ENCODE measurements at places on chromosomes 11 and 22. TPM values are rescaled to one million over a fixed set of nuclear protein-coding genes. Genes with fewer than 3 reads are reported as not detected.

OR52A1 gene
- total RNA-seq, result not detected

PANX2 gene
- total RNA-seq, result not detected

ACRV1 gene
- total RNA-seq, result not detected

ACCS gene
- total RNA-seq, result 10.0 TPM

CDC45 gene
- total RNA-seq, result 9.5 TPM

TMEM191C gene
- 0.32 TPM for total RNA-seq

NCF4 gene
- not detected for total RNA-seq

ART1 gene
- total RNA-seq, result not detected

OR52E5 gene
- not detected for total RNA-seq

RFPL3 gene
- not detected for total RNA-seq

CCDC81 gene
- total RNA-seq, result under 0.01 TPM

FGF19 gene
- not detected for total RNA-seq

- peak; percentile 63 for DNase-seq
Measured at GRCh38 chr22:44668190-44668885, 33.7 kb upstream of the PRR5 start.

GRCh38 chr11:75249704-75250103 lies 9.1 kb downstream of the TPBGL start:
- no peak for DNase-seq

GRCh38 chr11:35609656-35610055 lies 8.6 kb upstream of the FJX1 start:
- no peak for DNase-seq

GRCh38 chr11:72970557-72971118 lies 156.4 kb downstream of the ATG16L2 start:
- DNase-seq, result no peak

- DNase-seq, result no peak
Measured at GRCh38 chr11:83982825-83983224, 696.7 kb upstream of the CCDC90B start.

- no peak for DNase-seq
Measured at GRCh38 chr11:27244900-27245299, 118.1 kb downstream of the CCDC34 start.

GRCh38 chr11:85854212-85854556 lies 999 bp upstream of the CCDC83 start:
- DNase-seq, result no peak

DNA sequence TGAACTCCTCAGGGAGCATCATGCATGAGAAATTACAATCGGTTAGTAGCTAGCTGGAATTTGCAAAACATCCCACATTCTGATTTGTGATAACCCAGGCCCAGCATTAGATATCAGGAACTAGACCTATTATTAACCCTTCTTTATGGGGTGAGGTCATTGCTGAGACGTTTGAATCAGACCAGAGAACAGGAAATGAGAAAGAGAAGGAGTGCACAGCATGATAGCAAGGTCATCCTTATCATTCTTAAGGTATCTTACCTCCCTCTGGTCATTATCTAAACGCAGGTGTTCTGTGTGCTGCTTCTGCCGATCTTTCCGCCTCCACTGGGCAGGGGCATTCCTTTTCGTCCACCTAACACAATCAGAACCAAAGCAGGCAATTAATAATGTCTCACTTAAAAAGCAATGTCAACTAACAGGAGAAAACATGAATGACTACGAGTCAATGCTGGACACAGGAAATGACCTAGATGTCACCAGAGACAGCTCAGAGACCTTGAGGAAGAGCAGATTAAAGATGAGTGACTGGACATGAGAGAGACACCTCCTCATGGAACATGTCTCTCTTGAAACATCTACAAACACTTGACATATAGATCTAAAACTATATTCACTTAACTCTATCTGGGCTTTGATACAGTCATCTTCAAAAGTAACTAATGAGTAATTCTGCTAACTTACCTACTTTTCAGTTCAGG lies 78.3 kb upstream of the SCUBE2 start:
- DNase-seq, result peak; percentile 15

DNA sequence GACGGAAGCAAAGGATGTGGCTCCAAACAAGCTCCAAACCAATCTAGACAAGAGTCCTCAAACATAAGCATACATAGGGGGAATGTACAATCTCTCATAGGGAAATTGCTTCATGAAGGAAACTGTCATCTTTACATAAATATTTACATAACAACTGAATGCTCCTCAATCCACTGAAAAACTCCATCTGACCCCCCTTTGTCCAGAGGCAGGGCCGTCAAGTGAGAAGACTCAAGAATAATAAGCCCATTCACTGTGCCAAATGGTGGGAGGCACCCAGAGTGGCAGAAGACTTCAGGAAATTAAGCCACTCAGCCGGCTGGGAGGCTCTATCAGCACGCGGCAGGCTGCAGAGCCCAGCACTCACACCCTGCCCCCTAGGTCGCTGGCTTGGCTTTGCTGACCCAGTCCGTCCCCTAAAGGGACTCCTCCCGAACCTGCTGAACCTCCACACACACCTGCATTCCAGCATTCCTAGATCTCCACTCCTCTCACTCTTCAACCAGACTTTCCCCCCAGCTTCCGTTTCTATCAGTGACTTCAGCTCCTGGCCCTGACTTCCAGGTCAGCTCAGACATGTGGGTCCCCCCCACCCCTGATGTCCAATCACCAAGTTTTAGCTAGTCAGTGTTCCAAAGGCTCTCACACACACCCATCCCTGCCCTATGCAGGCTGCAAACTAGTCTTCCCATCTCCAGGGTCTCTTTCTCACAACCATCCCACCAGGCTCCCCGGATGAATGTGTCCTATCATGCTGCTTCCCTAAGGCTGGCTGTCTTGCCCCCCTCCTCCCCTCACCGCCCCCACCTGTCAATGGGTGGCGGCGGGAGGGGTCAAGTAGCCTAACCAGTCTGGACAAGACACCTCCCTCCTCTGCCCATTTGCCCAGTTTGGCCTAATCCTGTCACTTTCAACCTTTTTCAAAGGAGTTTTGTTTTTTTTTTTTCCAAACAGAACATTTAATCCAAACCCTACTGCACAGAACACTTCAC lies 11.3 kb downstream of the VPS37C start:
- DNase-seq, result no peak

DNA sequence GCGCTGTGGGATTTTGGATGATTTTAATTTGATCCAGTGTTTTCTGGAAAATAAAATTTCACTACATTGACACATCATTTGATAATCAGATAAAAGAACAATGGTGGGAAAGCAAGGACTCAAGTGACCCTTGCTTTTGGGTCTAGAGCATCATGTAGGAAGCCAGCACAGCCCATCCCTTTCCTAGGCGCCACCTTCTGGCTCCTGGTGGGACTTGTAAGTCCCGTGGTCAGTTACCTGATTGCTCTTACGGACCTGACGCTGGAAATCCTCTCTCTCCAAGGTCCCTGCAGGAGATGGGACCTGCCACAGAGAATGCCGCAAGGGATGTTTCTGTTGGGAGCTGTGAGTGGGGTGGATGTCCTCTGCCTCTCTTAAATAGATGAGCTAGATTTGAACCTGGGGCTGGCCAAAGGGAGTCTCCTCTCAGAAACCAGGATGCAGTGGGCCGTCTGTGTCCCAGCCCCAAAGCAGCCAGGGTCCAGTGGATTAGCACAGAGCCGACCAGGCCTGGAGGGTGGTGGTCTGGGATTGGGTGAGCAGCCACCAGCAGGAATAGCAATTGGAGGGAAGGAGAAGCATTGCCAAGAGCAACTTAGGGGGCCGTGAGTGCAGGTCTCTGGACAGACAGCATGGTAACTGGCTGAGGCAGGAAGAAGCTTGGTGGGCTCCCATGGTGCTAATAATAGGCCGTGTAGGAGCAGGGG lies 21.7 kb downstream of the TIMP3 start:
- no peak for DNase-seq

DNA sequence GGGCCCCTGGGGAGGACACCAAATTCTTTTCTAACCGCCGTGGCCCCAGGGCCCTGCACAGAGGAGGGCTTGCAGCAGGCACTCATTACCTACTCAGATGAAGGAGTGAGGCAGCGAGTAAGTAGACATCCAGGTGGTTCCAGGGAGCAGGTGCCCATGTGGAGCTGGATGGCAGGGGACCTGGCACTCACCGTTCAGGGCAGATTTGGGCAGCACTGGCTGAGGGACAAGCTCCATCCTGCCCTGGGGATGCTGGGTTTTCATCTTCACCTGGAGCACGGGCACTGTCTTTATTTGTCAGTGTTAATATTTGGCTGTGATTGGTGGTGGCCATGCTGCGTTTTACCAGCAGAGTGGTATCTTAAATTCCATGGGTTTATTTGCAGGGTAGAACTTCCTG lies 1182.7 kb downstream of the BRD1 start:
- DNase-seq, result no peak

DNA sequence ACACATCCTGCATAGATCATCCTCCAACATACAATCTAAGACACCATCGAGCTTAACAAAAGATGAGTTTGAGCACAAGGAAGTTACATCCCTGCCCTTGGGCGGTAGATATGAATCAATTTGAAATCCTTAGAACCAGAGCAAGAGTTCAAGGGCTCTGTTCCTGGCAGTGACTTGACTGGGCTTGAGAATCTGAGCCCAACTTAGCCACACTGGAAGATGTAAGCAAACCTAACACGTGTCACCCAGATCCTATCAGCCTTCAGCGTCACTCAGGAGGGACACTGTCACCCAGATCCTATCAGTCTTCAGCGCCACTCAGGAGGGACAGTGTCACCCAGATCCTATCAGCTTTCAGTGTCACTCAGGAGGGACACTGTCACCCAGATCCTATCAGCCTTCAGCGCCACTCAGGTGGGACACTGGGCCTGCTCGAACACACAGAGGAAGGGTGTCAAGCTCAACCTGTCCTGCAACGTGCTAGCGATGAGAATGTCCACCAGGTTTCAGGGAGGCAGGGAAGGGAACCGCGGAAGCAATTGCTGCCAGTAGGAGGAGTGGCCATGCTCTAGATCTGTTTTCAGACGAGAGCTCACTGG lies 32.8 kb upstream of the CTSD start:
- no peak for DNase-seq

DNA sequence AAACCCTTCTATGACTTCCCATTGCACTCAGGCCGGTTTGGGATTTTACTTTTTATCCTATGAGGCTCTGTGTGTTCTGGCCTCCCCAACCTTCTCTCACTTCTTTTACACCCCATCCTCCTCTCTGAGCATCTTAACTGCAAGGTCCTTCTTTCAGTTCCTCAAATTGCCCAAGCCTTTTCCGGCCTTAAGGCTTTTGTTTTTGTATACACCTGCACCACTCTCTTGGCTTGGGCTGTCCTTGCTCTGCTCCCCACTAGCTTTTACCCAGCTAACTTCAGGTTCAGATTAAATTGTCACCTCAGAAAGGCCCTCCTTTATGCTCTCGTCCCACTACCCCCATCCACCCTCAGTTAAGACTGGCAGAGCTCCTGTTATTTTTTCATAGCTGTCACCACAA lies 55.5 kb downstream of the FAM83F start:
- no peak for DNase-seq

GRCh38 chr22:48740086-48740730 lies 1087.5 kb downstream of the BRD1 start:
- DNase-seq, result no peak

DNA sequence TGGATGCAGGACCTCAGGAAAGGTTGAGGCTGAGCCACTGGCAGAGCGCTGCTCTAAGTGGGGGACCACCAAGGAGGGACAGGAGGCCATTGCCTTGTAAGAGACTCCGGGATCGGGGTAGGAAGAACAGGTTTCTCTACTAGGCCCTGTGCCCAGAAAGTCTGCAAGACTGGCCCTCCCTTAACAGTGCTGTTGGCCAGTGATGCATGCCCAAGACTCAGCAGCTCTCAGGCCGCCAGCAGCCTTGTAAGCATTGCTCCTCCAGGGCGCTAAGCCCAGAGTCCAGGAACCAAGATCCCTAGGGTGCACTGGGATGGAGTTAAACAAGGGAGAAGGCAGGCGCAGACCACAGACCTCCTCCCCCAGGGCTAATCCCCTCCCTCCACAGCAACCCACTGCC lies 39.3 kb upstream of the PANX1 start:
- DNase-seq, result no peak

DNA sequence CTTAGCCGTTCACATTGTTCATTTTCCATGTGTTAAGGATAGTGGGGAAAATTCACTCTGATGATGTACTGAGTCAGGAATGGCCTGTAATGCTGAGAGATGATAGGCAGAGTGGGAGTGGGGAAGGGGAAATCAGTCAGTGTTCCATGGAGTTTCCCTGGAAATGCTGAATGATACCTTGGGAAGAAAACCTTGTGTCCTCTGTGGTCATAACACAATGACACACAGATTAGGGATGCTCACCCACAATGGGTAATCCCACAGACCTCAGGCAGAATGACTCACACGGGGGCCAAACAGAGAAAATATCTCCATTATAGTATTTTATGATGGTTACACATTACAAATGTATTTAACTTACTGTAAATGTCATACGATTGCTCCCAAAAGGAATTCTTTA lies 118.0 kb downstream of the SNX19 start:
- DNase-seq, result peak; percentile 97

- no peak for DNase-seq
Measured at GRCh38 chr11:76734456-76735420, 48.4 kb upstream of the TSKU start.

DNA sequence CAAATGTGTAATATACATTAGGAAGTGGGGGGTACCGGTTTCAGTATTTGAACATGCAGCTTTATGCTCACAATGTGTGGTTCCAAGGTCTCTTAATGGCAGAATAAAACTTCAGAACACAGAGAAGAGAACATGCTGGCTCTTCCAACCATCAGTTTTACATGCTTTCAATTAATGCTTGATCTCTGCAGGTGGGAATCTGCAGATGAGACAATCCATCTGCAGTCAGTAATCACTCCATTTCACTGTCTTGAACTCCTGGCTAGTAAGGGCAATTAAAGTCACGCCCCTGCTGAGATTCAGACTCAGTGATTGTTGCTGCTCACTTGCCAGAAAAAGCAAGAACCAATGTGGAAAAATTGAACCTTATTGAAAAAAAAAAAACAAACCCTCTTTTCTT lies 945.7 kb downstream of the DLG2 start:
- DNase-seq, result no peak

- no peak for DNase-seq
Measured at GRCh38 chr11:15113381-15113780, 1.3 kb upstream of the INSC start.

DNA sequence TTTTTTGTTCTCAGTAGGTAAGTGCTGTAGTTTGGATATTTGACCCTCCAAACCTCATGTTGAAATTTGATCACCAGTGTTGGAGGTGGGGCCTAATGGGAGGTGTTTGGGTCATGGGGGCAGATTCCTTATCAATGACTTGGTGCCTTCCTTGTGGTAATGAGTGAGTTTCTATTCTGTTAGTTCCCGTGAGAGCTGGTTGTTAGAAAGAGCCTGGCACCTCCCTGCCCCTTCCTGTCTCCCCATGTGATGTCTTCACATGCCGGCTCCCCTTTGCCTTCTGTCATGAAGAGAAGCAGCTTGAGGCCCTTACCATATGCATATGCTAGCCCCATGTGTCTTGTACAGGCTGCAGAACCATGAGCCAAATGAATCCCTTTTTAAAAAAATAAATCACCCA lies 138.3 kb downstream of the TMEM135 start:
- no peak for DNase-seq

DNA sequence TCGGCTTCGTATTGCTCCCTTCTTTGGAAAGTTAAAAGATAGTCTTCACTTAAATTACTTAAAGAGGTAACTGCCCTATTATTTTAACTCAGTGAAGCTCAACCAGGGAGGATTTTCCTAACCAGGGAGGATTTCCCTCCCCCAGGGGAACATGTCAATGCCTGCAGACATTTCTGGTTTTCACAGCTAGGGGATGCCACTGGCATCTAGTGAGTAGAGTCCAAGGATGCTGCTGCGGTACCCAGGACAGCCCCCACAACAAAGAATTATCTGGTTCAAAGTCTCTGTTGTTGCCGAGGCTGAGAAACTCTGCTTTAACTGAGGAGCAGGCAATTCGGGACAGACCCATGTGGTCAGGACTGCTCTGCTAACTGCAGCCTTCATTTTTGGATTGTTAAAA lies 82.2 kb downstream of the DEPDC5 start:
- no peak for DNase-seq

GRCh38 chr22:30277547-30278344 lies 11.1 kb upstream of the OSM start:
- peak; percentile 82 for DNase-seq
